ENCODE measurements at places on chromosomes 7 and 10. TPM values are rescaled to one million over a fixed set of nuclear protein-coding genes. Genes with fewer than 3 reads are reported as not detected.

Gene FANK1
- 0.88 TPM for total RNA-seq

Gene VSTM2A
- not detected for total RNA-seq

Gene ASB10
- 8.2 TPM for total RNA-seq

Gene NEUROD6
- not detected for total RNA-seq

Gene NUPR2
- not detected for total RNA-seq

Gene PLCE1
- 25.7 TPM for total RNA-seq

Gene GHRHR
- not detected for total RNA-seq
